ENCODE measurements at places on chromosomes 4 and X.

GRCh38 chr4:81921751-81922159, 450.0 kb upstream of the RASGEF1B start:
- DNase-seq, result no peak

GRCh38 chr4:124484008-124484407, 228.5 kb downstream of the ANKRD50 start:
- DNase-seq, result no peak

- no peak for DNase-seq
Measured at GRCh38 chr4:169986369-169986768, 39.8 kb downstream of the MFAP3L start.

DNA sequence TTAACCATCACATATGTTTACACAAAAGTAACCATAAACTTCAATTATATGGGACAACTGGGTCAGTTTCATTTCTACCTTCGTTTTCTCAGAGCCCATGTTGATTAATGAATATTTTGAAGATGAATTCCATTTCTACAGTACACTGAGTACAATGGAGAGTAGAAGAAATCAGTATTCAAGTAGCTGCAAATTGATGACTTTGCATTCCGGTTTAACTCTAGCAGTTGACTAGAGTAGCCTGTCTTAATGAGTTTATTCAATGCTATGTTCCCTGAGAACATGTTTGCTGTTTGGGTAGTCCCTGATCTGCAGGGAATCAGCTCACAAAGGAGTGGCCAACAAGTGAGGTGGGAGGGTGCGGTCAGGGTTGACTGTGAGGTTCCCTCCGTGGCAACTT, 168.3 kb downstream of the TRIML1 start:
- no peak for DNase-seq

DNA sequence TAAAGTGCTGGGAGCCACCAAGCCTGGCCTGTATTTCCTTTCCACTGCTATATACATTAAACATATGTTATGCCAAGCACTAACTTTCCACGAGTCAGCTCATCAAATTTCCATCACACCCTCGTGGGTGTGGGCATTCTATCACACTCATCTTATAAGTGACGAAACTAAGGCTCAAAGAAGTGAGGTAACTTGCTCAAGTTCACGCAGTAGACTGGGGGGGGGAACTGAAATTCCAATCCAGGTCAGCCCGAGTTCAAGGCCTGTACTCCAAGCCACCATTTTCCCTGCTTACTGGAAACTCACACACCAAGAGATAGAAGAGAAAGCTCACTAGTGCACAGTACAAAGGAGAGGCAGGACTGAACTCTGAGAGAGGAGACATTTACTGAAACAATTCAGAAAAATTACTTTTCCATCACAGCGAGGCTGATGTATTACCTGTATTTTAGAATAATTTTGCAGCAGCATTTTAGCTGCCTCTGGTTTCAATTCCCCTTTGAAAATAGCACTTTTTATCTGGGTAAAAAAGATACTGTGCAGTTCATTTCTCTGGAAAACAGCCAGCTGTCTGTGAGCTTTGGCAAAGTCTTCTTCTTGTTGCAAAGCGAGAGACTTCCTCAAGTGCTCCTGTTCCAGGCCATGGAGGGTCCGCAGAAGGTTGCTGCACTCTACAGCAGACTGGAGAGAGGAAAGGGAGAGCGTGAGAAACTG, 76.8 kb downstream of the EVC2 start:
- no peak for DNase-seq

GRCh38 chr4:6343939-6344408, 74.3 kb downstream of the WFS1 start:
- DNase-seq, result no peak

GRCh38 chr4:110897784-110898183, 274.9 kb upstream of the PITX2 start:
- no peak for DNase-seq

Data from thyroid gland (tissue), 4 donors.